Endothelial cell of coronary artery (primary cell): ENCODE measurements at places on chromosomes 4 and X. TPM values are rescaled to one million over a fixed set of nuclear protein-coding genes. Genes with fewer than 3 reads are reported as not detected.

The CFI gene
- 9.5 and 16.6 TPM in 2 replicates for total RNA-seq

The PNPLA4 gene
- 8.5 and 10.4 TPM in 2 replicates for total RNA-seq

The FAM120C gene
- total RNA-seq = 2.5 and 3.5 TPM in 2 replicates

The DCAF12L1 gene
- 0.09 and 0.63 TPM in 2 replicates for total RNA-seq
